HFF-Myc (cell line): ENCODE measurements at places on chromosomes 5 and 9.

DNA sequence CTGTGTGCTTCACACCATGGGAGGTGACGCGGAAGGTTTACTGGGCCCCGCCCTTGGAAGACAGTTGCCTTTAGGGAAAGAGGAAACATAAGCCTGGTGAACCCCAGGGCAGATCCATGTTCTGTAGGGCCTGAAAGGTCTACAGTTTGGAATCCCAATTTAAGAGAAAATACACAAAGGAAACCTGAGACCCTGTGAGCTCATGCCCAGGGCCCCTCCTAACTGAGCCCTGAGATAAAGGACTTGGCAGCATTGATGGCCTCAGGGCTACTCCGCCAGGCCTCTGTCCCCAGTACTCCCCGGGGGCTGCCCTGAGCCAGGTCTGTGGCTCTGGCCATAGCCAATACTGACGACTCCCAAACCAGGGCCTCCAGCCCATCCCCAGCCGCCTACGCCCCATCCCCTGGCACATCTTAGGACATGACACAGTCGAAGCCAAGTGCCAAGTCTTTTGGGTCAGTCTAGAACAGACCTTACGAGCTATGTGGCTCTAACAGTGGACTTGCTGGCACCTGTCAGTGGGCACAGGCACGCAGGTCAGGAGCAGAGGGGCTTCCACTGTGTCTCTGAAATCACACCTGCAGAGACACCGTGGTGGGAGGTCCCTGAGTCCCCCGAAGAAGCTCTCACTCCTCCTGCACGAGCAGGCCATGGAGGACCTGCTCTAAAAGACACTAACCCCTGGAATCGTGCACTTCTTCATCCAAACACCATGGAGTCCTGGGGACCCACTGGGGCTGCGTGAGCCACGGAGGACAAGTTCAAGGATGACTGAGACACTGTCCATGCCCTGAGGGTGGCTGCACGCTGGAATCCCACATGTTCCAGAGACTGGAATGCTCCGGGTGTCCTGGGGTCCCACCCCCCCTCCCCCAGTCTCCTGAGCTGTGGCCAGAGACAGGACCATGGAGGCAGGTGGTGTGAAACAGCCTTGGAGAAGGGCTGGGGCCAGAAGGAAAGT is 40.3 kb upstream of the BARHL1 start:
- no peak for DNase-seq

GRCh38 chr5:54301220-54301619 is 9.2 kb downstream of the ARL15 start:
- DNase-seq, result no peak

- DNase-seq, result no peak
These were observed 455.6 kb upstream of the CD180 start for GRCh38 chr5:67652201-67652600.

GRCh38 chr5:101585366-101585765 is 682.3 kb upstream of the ST8SIA4 start:
- no peak for DNase-seq

GRCh38 chr9:79686381-79687130 is 114.8 kb downstream of the TLE4 start:
- DNase-seq, result peak; percentile 67

DNA sequence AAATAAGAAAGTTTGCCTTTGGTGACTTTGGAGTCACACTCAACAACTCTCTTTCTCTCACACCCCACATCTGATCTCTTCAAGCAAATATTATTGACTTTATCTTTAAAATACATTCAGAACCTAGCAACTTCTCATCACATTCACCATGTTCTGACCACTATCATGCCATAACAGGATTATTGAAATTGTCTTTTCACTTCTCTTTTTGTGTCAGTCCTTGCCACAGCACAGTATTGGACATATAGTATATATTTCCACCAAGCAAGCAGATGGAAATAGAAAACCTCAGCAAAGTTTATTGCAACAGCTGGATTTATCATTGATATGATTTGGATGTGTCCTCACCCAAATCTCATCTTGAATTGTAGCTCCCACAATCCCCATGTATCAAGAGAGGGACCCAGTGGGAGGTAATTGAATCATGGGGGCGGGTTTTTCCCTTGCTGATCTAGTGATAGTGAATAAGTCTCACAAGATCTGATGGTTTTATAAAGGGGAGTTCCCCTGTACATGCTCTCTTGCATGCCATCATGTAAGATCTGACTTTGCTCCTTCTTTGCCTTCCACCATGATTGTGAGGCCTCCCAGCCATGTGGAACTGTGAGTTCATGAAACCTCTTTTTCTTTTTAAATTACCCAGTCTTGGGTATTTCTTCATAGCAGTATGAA is 26.9 kb upstream of the ITGA1 start:
- no peak for DNase-seq

DNA sequence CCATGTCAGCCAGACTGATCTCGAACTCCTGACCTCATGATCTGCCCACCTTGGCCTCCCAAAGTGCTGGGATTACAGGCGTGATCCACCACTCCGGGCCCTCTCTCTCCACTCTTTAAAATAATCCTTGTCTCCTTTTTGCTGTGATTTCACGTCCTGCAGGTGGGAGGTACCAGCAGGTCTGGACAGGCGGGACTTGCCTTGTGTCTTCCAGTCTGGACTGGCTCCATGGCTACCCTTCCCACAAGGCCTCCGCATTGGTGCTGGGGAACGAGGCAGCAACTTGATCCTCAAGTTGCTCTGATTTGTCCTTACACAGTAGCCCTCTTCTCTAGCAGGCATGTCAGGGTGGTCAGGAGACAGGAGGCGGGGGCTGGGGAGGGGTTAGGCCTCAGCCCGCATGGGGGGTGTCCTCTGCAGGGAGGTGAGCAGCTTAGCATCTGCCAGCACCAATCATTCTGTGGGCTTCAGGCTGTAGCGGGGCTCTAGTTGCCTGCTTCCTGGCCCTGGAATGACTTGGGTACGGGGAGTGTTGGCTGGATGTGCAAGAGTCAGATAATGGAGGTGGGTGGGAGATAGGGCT is 54.3 kb downstream of the TENT4A start:
- no peak for DNase-seq

DNA sequence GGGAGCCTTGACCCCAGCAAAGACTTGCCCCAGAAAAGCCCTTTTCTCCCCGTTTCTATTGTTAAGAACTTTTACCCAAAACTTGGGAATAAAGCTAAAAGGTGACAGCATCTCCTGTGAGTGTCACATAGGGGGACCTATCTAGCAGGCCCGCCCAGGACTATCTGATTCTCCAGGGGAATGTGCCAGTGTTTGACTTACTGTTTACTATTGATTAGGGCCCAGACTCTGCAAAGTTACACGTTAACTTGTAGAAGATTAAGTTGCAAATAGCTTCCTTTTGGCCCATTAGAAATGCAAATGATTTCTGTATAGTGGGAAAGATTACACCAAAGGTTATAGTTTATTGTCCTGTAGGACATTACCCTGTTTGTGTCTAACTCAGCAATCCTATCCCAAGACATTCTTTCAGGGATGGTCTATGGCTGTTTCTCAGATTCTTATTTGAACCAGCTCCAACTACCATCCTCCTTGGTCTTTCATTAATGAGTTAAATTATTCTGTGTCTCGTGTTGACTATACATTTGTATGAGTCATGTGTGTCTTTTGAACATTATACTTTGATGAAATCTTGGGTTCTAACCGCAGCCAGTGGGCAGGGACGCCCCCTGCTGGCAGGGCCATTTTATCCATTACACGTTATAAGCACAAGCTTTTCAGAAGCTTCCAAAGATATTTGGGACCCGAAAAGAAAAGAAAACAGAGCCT is 60.7 kb downstream of the HRH2 start:
- DNase-seq, result no peak

DNA sequence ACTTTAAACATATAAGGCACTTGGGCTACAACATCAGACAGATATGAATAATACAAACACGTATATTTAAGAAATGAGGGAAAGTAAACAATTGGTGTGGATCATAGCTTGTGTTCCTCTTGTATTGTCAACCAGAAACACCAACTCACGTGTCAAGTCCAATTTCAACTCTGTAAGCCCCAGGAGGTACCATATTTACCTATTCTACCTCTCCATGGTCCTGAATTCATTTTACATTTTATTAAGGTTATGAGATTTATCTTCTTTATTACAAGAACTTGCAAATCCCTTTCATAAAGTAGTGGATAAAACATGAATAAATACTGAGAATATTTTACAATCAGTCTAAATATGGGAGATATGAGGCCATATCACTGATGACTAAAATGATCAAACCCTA is 501.6 kb downstream of the MAT2B start:
- no peak for DNase-seq

DNA sequence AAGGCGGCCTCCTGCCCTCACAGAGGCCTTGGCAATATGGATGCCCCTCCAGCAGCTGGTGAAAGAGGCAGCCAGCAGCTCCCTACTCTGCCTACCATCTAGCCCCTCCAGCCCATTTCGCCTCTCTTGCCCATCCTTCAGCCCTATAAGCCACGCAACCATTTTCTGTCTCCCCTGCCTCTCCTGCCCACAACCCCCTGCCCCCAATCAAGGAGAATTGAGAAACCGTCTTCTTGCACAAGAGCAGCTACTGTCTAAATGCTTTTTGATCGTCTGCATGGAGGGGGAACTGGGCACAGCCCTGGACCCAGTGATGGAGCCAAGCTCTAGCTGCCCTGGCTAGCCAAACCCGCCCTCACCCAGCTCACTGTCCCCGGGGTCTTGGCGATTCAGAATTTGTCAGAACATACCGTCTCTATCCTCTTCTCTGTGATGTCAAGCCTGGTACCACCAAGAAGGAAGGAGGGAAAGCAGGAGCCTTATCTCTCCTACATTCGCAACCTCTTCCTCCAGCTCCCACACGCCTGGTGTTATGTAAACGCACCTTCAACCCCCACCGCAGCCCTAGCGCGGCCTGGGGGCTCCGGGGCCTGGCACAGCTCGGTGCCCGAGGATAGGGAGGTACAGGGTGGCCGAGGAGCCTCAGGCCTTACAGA is 1.2 kb downstream of the SPRY4 start:
- no peak for DNase-seq

GRCh38 chr5:144201588-144201987 is 30.9 kb downstream of the KCTD16 start:
- DNase-seq, result no peak

DNA sequence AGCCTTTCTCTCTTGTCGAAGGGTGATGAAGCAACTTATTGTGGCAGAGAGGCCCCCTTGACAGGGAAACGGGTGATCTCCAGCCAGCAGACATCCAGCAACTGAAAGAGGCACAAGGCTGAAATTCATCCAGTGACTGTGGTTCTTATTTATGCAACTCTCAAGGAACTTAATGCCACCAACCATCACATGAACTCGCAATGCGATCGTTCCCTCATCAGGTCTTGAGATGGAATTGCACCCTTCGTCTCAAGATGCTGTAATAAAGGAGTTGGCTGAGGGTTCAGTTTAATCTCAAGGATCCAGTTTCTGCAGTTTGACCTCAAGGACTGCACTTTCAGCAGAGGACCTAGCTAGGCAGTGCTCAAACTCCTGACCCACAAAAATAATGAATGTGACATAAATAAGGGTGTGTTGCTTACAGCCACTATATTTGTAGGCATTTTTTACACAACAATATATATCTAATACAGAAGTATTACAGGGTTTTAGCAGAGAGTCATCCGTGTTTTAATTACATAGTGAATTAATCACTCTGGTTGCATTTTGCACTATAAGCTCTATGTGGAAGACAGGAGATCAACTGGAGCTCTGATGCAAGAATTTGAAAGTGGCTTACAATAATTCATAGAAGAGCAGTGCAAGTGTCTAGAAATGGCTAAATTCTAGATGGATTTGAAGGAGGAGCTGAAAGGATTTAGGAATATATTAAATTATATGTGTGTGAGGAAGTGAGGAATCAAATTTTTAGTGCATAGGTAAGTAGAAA is 957.8 kb upstream of the CTNND2 start:
- no peak for DNase-seq

DNA sequence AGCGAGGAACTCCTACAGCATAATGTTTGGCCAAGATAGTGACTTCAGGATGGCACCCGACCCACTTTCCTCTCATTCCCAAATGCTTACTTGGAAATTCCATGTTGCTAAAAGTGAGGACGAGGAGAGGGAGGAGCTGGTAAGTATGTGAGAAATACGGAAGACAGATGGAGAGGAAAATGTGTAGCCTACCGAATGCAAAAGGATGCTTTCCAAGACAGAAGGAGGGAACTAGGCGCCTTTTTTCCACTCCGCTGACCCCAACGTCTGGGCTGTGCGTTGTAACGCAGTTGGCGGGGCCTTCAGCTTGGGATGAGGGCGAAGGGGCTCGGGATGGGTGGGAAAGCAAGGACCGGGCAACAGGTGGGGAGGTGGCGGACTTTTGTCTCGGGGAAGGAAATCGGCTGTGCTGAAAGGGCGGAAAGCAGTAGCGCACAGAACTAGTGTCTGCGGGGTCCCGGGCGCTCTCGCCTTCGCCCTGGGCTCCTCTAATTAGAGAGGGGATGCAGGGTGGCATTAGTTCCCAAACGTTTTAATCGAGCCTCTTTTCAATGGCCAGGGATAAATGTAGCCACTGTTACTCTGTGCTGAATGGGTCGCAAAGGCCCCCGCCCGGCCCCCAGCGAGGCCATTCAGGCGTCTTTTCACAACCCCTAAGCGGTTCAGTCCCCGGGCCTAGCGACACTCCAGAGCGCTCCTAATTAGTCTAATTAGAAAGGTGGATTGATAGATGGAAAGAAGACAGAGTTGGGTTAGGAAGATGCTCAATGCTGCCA is 12.6 kb downstream of the FOXD1 start:
- DNase-seq, result no peak

- no peak for DNase-seq
These were observed 143.7 kb upstream of the TNC start for GRCh38 chr9:115261656-115262081.
